Esophagus squamous epithelium (tissue), 5 donors: ENCODE measurements at places on chromosomes 4 and X.

GRCh38 chr4:146112389-146112788 is 63.1 kb upstream of the LSM6 start:
- no peak for DNase-seq

DNA sequence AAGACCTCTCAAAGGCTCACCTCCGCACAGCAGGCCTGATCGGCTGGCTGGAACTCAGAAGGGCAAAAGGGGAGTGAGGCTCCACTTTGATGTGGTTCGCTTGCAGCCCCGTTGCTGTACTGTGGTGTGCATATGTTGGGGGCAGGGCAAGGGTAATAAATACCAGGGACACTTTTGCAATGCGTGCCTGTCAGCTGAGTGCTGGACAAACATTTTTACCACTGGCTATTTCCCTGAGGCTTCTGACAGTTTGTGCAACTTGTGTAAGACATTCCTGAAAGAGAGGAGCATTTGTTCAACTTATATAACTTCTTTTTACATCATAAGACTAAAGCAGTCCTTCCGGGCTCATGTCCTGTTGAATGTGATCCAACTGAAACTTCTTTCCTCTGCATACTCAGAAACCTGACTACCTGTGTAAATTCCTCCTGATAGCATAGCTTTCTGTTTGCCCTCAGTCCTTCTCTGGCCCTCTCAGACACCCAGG is 82.3 kb downstream of the SPRY1 start:
- DNase-seq: no peak

GRCh38 chr4:48008021-48008596 is 8.4 kb downstream of the CNGA1 start:
- no peak for DNase-seq

- DNase-seq: no peak
These were observed 119.1 kb upstream of the TRIM2 start for GRCh38 chr4:153084980-153085630.

DNA sequence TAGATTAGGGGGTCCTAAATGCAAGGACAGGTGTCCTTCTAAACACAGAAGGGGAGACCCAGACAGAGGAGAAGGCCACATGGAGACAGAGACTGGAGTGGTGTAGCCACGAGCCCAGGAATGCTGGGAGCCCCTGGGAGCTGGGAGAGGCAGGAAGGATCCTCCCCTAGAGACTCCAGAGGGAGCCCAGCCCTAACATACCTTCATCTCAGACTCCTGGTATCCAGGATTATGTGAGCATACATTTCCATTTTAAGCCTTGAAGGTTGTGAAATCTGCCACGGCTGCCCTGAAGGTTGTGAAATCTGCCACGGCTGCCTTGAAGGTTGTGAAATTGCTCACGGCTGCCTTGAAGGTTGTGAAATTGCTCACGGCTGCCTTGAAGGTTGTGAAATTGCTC is 148.4 kb downstream of the ASMT start:
- no peak for DNase-seq

GRCh38 chrX:20294284-20294683 is 27.6 kb upstream of the RPS6KA3 start:
- no peak for DNase-seq

GRCh38 chr4:47075262-47075661 is 43.9 kb downstream of the GABRB1 start:
- no peak for DNase-seq

DNA sequence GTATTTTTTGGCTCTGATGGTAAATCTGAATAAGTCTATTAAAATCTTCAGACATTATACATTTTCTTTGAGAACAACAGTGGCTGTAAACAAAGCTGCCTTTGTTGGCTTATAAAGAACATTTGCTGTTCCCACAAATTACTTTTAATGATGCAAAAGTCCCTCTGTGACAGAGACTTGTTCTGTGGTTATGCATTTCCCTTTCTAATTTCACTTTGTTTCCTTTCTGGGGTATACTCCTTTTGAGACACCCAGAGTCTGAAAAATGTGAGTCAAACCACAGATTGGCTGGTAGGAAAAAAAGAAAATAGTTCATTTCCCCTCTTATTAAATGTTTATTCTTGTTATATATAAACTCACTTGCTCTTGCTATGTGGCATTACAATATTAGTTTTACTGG is 402.4 kb downstream of the PACRGL start:
- DNase-seq: no peak
